ENCODE measurements at places on chromosomes 7 and 10.
A peak's percentile ranks its signal among the peaks of the same experiment; 100 is the strongest.

GRCh38 chr7:137903382-137904169 lies 56.8 kb upstream of the DGKI start:
- DNase-seq, result peak; percentile 74

- DNase-seq, result no peak
Measured at GRCh38 chr7:113217314-113217713, 99.0 kb upstream of the SMIM30 start.

- no peak for DNase-seq
Measured at GRCh38 chr10:111207500-111207899, 130.7 kb downstream of the ADRA2A start.

DNA sequence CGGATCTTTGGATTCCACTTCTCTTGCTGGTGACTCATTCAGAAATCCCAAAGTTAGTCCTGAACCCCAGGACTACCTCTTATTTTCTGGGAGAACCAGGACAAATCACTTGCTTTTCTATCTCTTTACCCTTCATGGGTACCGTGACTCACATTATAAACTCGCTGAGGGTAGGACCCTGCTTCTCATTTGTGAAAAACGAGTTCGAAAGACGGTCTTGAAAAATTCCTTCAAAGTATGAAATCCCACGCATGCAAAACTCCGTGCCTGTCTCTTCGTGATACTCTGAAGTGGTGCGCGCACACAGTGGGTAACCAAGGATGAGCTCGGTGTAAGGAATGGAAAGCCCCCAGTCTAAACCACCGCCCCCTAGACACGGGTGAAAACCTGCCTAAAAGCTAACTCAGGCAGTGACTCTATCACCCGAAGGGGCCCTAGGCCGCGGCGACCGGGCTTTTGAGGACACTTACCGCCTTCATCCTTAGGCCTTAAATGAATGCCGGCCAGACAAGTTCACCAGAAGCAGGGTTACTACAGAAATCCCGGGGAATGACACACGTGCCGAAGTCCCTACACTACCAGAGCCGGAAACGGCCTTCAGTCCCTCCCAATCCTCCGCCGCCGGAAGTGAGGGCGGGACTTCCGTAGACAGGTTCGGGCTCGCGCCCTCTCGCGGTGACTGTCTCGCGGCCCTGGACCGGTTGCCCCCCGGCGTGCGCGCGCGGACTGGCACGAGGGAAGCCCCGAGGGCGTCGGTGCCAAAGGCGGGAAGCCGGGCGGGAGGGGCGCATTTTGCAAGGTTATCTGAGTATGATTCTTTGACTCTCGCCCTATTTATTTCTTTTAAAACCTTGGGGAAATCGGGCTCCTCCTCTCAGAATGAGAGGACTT lies at the start of gene NOC3L:
NOC3L (minus strand) TSS at position 580 of the 891 bp plus-strand sequence; CDS start at position 479, 101 bp downstream.
- peak; percentile 95 for DNase-seq

DNA sequence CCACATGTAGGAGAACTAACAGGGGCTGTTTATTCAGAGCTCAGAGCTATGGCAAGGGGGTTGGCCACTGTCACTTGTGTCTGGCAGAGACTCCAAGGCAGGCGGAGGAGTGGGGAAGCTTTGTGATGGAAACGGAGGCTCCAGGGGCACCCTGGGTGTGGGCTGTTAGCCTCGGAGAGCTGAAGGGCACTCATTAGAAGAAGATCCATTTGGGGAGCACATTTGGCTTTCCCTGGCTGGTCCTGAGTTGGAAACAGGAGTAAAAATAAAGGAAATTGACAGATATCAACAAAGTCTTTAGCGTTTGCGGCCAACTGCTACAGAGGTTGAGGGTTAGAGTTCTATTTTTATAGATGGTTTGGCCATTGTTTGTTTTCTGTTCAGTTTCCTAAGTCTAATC lies 288.3 kb upstream of the MKI67 start:
- no peak for DNase-seq

- no peak for DNase-seq
Measured at GRCh38 chr10:113590581-113590980, 37.7 kb downstream of the HABP2 start.

DNA sequence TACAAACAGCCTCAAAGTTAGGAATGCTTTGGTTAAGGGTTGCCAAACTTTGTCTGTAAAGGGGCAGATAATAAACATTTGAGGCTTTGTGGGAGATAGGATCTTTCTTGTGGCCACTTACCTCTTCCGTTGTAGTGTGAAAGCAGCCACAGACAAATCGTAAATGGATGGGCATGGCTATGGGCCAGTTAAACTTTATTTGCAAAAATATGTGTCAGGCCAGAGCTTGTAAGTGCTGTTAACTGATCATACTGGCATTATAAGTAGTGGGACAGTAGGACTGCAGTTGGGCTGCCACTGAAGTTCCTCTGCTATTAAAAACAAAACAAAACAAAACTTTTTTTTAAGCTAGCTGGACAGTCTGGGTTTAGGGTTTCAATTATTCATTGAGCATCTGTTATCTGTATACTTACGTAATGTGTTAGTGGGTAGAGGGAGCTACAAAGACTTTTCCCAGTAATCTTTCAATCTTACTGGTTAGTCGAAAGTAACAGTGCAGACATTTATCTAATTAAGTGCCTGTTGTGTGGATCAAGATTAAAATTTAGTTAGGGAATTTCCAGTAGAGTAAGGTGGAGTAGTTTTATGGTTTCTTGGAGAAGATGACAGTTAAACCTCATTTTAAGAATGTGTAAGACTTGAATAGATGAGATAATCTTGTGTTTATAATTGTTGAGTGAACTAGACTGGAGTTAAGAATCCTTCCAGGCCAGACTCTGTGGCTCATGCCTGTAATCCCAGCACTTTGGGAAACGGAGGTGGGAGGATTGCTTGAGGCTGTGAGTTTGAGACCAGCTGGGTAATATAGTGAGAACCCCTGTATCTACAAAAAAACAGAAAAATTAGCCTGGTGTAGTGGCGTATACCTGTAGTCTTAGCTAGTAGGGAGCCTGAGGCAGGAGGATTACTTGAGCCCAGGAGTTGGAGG lies 100.1 kb downstream of the BTRC start:
- DNase-seq, result no peak

GRCh38 chr10:88537322-88537721 lies 45.8 kb downstream of the RNLS start:
- no peak for DNase-seq

- no peak for DNase-seq
Measured at GRCh38 chr10:76244061-76244686, 812.8 kb downstream of the LRMDA start.

DNA sequence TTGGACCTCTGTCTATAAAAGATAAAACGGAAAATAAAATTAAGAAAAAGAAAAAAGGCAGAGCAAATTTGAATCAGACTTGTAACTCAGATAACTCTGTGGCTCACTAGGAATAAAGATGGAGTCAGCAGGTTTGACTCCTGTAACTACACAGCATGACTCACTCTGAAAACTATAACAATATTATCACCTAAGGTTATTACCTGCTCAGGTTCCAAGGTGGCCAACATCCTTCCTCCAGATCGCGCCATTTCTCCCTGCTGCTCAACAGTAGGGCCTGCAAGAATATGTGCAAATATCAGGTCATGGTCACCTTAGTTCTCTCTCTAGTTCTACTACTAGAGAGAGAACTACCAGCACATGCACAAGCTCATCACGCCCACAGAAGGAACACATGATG lies 30.0 kb downstream of the ALDH18A1 start:
- DNase-seq, result no peak

DNA sequence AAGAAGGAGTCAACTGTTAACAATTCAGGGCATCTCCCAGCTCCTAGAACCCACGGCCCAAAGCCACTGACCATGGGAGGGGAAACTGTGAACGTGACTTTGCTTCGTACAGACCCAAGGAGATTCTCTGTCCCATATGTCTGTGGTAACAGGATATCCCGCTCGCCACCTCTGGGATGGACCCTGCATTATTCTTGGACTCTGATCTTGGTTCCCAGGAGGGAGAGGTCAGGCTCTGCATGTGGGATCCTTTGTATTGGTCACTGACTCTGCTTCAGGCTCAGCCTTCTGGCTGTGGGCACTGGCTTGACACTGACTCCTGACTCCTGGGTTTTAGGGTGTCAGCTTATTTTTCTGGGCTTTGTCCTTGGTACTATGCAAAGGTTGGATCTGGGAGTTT lies 13.5 kb upstream of the MBL2 start:
- no peak for DNase-seq

- no peak for DNase-seq
Measured at GRCh38 chr7:127390817-127391590, 1.5 kb downstream of the ZNF800 start.
